ENCODE measurements at places on chromosomes 12 and 14.

- DNase-seq: no peak
Observed at GRCh38 chr14:62347562-62348011, 585.4 kb downstream of the SNAPC1 start.

- no peak for DNase-seq
Observed at GRCh38 chr12:88401155-88401554, 179.1 kb downstream of the KITLG start.

GRCh38 chr12:133156125-133156690 is 25.1 kb upstream of the ZNF268 start:
- DNase-seq: no peak

DNA sequence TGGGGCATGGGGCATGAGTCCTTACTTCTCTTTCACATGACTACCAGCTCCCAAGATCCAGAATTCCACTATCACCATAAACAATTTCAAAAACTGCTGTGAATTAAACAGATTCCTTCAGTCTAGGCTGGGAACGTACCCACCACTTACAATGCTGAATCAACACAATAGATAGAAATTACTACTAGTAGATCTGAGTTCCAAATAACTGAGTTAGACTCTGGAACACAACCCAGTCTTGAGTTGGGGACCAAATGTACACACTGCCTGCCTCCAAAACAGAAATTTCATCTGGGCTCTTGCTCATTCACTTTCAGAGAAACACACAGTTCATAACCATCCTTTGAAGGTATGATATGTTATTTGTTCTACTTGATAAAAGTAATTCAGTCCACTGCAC is 8.9 kb downstream of the CORO1C start:
- DNase-seq: no peak

DNA sequence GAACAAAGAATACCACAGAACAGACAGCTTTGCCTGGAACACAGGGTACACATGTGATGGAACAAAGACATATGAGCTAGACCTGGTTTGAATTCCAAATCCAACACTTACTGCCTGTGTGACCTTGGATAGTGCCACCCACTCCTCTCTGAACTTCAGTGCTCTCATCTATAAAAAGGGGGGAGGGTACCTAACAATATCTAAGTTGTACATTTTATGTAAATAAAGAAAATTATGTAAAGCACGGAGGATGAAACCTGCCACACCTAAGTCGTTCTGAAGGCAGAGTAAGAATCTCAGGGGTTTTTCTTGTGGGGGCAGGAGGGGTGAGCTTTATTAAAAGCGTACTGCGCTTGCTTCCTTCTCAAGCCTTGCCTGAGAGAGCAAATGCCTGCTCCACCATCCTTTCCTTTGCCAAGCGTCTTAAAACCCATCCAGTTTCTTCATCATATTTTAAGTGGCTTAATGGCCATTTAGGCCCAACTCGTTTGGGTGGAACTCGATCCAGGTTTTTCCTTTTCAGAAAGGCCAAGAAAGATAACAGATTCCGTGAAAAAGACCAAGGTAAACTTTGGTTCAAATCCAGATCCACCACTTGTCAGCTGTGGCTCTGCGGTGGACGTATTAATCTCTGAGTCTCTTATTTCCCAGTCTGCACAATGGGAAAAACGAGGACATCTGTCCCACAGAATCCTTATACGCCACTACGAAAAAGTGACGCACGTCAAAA is 946 bp downstream of the DDX24 start:
- no peak for DNase-seq

Measured in AG08396 (cell line).